ENCODE measurements at places on chromosomes 13 and 19. TPM values are rescaled to one million over a fixed set of nuclear protein-coding genes. Genes with fewer than 3 reads are reported as not detected.

- H3K27me3 ChIP-seq, result no peaks in the 10 kb centered on the region
- H3K36me3 ChIP-seq, result no peaks in the 10 kb centered on the region
- H3K4me3 ChIP-seq, result no peak overlapping the region
These were observed 165.6 kb upstream of the SOX1 start for GRCh38 chr13:111901267-111901915.

DNA sequence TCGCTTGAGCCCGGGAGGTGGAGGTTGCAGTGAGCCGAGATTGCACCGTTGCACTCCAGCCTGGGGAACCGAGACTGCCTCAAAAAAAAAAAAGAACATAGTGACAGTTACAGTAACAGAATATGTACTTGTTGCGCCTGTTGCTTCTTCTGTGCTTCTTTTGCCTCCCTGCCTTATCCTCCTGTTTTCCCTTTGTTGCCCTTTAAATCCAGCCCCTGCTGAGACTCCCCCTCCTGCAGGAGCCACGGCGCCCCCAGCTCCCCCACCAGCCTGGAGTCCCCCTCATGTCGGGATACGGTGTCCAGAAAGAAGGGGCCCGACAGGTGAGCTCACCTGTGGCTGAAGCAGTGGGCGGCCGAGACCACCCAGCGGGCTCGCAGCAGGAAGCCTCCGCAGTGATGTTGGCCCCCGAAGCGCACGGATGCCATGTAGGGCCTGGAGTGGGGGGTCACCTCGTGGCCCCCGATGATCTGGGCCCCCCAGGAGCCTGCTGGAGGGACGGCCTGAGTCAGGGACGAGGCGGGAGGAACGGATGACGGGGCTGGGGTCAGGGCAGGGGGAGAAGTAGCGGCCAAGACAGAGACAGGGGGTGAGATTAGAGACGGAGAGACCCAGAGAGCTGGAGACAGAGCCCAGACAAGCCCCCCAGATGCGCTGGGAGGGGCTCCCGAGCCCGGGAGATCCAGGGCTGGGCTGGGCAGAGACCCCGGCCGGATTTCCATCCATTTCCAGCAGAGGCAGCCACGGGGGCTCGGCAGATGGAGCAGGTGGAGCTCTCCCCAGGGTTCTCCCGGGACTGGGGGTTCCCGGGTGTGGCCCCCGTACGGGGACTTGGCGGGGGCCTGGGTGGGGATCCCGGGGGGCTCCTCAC, 536 bp downstream of the PRSS57 start:
- H3K4me3 ChIP-seq, result no peak overlapping the region
- H3K36me3 ChIP-seq, result no peaks in the 10 kb centered on the region
- H3K4me1 ChIP-seq, result no peaks in the 10 kb centered on the region
- H3K27ac ChIP-seq, result no peak overlapping the region
- DNase-seq, result no peak

GRCh38 chr13:110250258-110250891, 56.6 kb downstream of the COL4A1 start:
- peak overlapping the region; percentile 81 for H3K27ac ChIP-seq
- peaks cover 3% of the 10 kb centered on the region for H3K27me3 ChIP-seq
- H3K4me3 ChIP-seq, result no peak overlapping the region

- H3K27me3 ChIP-seq, result peaks cover 57% of the 10 kb centered on the region
- no peaks in the 10 kb centered on the region for H3K4me1 ChIP-seq
- no peaks in the 10 kb centered on the region for H3K36me3 ChIP-seq
- H3K27ac ChIP-seq, result no peak overlapping the region
These were observed 13.3 kb downstream of the KCNC3 start for GRCh38 chr19:50315773-50316448.

DNA sequence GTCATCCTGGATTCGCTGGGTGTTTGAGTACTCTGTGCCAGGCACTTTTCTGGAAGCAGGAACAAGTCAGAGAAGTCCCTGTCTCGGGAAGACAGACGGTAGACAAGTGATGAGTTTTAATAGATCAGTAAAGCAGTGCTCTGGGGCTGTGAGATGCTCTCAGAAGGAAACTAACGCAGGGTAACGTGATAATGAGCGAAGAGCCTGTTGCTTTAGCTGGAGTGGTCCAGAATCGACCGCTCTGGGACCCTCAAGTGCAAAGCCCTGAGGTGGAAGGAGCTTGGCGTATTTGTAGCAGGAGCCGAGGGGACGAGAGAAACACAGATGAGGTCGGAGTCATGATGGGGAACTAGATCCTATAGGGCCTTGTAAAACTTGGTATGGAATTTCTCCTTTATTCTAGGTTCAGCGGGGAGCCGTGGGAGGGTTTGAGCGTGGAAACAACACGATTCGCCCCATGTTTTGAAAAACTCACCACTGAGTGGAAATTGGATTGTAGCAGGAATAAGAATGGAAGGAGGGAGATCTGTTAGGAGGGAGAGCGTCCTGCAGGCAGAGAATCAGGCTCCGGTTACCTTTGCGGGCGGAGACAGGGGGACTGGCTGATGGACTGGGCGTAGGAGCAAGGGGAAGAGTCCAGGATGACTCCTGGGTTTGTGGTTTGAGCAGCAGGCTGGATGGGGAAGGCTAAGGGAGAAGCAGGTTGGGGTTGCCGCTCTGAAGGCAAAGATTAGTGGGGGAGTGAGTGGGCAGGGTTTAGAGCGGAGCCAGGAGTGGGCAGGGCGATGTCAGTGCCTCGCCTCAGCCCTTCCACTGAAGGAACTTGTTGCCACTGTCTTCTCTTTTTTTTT, 763 bp downstream of the POLD1 start:
- H3K27me3 ChIP-seq, result no peaks in the 10 kb centered on the region
- H3K27ac ChIP-seq, result peak overlapping the region; percentile 71
- DNase-seq, result no peak

DNA sequence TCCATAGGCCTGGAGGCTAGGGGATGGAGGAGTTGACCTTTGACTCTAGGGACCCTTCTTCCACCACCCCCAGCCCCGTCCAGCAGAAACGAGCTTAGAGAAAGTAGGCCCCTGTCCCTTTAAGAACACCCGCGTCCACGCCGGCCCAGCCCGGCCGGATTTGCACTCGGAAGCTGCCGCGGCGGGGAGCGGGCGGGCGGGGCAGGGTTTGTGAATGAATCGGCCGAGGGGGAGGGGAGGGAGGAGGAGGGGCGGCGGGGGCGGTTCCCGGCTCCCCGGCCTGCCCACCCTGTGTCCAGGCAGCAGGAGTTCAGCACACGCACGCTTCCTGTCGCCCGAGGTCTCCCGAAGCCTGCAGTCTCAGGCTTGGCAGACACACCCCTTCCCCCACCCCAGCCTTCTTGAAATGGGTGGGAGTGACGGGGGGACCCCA, 1.5 kb downstream of the UNC13A start:
- H3K4me3 ChIP-seq, result no peak overlapping the region
- peaks cover 35% of the 10 kb centered on the region for H3K27me3 ChIP-seq
- H3K36me3 ChIP-seq, result no peaks in the 10 kb centered on the region
- DNase-seq, result no peak
- no peaks in the 10 kb centered on the region for H3K4me1 ChIP-seq

DNA sequence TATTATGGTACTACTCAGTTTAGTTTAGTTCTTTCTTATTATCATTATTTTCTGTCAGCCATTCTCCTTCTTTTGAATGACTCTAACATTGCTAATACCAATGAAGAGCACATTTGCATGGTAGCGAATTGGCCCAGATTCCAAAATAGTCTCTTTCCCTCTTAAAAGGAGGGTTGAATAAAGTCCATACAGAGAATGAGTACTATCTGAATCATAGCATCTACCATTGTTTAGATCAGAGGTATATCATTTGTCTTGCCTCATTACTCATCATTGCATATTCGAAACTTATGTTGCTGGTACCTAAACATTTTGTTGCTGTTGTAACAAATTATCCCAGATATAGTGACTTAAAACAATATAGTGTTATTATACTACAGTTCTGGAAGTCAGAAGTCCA, 1235.3 kb upstream of the ATXN8OS start:
- H3K27ac ChIP-seq, result no peak overlapping the region
- no peaks in the 10 kb centered on the region for H3K4me1 ChIP-seq

GRCh38 chr13:20702530-20702914, 977 bp upstream of the IL17D start:
- no peak for DNase-seq
- H3K36me3 ChIP-seq, result no peaks in the 10 kb centered on the region
- H3K27ac ChIP-seq, result peak overlapping the region; percentile 72
- no peaks in the 10 kb centered on the region for H3K27me3 ChIP-seq
- H3K4me3 ChIP-seq, result peak overlapping the region; percentile 70

GRCh38 chr13:23588666-23589065, 18.5 kb downstream of the TNFRSF19 start:
- no peaks in the 10 kb centered on the region for H3K27me3 ChIP-seq
- no peak for DNase-seq
- H3K4me3 ChIP-seq, result no peak overlapping the region
- H3K27ac ChIP-seq, result no peak overlapping the region
- no peaks in the 10 kb centered on the region for H3K4me1 ChIP-seq
- H3K36me3 ChIP-seq, result no peaks in the 10 kb centered on the region

TMEM91 gene
- 7.6 TPM for total RNA-seq

CATSPERD gene
- total RNA-seq, result not detected

DNA sequence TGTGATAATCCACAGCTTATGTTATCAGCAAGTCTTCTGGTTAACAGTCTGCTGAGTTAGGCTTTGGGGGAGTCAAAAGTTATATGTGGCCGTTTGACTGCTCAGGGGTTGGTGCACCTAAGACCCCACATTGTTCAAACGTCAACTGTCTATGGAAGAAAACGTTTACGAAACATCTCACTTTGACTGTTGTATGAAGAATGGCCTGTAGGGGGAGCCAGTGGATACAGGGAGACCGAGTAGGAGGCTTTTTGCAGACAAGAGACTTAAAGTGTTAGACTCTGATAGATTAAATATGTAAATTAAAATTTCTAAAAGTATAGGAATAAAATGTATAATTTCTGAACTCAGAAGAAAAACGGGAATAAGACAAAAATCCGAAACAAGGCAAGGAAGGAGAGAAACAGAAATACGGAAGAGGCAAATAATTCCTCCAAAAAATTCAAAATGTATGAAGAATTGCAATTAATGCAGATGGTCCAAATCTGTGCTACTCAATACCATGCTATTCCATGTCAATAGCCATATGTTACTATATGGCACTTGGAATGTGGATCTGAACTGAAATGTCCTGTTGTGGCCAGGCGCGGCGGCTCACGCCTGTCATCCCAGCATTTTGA, 37.8 kb downstream of the TNFSF14 start:
- H3K4me3 ChIP-seq, result no peak overlapping the region
- no peak overlapping the region for H3K27ac ChIP-seq
- H3K4me1 ChIP-seq, result no peaks in the 10 kb centered on the region
- no peaks in the 10 kb centered on the region for H3K36me3 ChIP-seq

PRDX2 gene
- total RNA-seq, result 551 TPM

GRCh38 chr13:97702614-97703013, 250.9 kb upstream of the IPO5 start:
- H3K27me3 ChIP-seq, result no peaks in the 10 kb centered on the region
- no peaks in the 10 kb centered on the region for H3K4me1 ChIP-seq
- no peaks in the 10 kb centered on the region for H3K36me3 ChIP-seq

PBX4 gene
- not detected for total RNA-seq
